Stimulated activated naive CD4-positive, alpha-beta T cell treated with Interleukin-2 at 50 U/mL for 16 hours (primary cell): ENCODE measurements at places on chromosomes 1 and 21.

- DNase-seq: no peak
These were observed 25.8 kb downstream of the PTPN14 start for GRCh38 chr1:214525535-214526019.

DNA sequence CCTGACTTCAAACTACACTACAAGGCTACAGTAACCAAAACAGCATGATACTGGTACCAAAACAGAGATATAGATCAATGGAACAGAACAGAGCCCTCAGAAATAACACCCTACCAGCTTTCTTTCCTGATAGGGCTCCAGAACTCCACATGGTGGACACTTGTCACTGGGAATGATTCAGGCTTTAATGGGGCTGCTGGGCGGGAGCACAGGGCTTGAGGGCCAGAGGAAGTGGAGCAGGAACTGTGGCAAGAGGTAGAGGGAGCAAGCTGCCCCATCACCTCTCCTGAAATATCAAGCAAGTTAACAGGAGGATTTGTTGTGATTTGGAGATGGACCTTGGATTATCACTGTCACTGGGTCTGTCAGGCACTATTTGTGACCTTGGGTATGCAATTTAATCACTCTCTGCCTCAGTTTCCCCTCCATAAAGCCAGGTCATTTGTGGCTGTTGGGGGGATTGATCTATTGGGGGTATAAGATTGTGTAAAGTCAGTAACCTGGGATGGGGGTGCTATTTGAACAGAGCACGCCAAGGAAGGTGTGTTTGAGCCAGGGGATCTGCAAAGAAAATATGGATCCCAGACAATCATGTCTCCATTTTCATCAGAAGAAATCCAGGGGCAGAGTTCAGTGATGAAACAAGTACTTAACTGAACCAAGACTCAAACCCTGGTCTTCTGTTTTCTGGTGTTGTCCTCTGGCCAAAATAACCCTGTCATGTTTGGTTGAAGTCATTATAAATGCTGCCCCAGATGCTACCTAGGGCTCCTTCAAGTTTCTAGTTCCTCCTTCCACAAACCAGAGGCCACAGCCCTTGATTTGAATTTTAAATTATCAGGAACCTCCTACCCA is 25.2 kb downstream of the ETS2 start:
- no peak for DNase-seq

- no peak for DNase-seq
These were observed 689 bp downstream of the LGR6 start for GRCh38 chr1:202194328-202194648.

DNA sequence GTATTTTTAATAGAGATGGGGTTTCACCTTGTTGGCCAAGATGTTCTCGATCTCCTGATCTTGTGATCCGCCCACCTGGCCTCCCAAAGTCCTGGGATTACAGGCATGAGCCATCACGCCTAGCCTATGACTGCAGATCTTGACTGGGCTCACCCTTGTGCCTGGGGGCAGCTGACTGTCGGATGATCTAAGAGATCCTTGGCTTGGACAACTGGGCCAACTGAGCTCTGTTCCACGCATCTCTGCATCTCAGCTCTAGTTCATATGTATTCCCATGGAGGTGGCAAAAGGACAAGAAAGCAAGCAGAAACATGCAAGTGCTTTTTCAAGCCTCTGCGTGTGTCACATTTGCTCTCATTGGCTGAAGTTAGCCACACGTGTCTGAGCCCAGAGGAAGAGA is 75.8 kb upstream of the SELENON start:
- no peak for DNase-seq

GRCh38 chr1:93686504-93687250 is 5.0 kb upstream of the BCAR3 start:
- DNase-seq: no peak

DNA sequence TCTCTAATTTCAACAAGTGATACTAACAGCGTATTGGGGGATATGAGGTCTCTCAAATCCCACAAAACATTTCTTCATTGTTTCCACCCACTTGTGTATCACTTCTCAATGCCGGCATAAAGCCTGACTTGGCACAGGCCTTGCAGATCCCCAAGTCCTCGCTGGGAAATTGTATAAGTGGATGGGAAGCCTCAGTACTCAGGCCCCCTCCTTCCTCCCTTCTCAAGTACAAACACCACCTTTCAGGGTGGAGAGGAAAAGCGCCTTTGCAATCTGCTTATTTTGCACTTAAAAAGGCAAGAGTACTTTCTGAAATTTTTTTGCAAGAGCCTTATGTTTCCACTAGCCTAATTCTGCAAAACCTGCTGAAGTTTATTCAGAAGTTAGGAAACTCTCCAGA is 25.8 kb upstream of the KLHDC8A start:
- DNase-seq: no peak

DNA sequence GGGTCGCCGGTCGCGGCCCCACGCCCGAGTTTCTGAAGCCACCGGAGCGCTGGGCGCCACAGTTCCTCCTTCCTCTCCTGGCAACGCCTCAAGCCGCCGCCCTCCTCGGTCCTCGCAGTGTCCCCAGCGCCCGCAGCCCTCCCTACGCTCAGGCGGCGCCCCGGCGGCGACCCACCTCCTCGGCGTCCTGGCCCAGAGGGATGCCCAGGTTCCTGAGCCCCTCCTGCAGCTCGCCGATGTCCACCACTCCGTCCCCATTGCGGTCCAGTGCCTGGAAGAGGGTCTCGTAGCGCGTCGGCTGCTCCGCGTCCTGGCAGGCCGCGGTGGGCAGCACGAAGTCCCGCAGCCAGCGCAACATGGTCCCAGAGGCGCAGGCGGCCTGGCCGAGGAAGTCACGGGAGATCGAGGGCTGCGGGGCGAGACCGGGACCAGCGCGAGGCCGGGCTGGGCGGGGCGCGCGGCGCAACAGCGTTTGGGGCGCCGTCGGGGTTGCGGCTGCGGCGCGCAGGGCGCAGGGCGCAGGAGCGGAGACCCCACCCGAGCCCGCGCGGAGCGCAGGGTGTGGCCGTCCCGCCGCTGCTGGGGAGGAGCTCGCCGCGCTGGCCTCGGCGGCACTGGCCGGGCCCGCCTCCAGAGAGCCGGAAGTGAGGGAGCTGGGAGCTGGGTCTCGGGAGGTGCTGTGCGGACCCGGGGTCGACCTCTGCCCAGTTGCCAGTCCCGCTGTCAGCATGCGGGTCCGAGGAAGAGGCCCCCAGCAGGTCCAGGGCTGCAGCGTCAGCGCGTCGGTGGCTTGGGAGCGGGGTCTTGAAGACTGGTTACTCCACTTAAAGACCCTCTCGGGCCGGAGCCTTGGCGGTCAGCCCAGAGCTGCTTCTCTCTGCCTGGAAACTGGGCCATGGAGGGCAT is at the start of gene SLC25A24:
SLC25A24 (minus strand) TSS at position 563 of the 906 bp plus-strand sequence; CDS start at position 358, 205 bp downstream.
- DNase-seq: peak; percentile 71

DNA sequence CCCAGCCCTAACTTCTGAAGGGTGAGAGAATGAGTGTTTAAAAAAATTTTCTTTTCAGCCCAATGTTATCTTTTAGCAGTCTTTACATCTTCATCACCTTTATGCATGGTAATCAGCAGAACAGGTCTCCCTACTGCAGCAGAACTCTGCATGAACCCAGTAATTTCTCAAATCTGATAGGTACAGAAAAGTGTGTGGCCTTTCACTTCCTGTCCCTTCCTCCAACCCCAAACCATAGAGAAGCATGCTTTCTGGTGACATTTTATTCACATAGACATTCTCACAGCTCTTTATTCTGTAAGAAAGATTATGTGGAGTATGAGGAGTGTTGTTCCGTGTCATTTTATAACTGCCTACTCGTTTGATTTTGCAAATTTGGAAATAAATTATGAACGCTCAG is 68.6 kb downstream of the RPAP2 start:
- no peak for DNase-seq

GRCh38 chr1:44484155-44484688 is 79.2 kb downstream of the RNF220 start:
- DNase-seq: no peak

DNA sequence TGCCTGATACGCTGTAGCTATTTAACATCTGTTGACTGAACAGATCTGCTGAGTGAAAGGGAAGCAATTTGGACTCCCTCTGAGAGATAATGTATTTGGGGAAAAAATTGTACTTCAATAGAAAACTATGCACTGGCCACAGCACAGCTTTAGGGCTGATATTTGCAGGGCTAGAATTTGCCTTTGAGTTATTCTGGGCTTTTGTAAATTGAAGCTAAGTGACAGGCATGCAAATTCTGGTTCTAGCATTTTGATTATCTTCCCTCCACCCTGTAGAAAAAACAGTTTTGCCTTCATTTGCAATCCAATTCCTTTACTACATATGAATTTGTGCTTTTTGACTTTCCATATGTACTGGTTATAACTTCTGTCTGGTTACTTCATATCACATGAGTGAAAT is 7.9 kb downstream of the KYAT3 start:
- DNase-seq: no peak

DNA sequence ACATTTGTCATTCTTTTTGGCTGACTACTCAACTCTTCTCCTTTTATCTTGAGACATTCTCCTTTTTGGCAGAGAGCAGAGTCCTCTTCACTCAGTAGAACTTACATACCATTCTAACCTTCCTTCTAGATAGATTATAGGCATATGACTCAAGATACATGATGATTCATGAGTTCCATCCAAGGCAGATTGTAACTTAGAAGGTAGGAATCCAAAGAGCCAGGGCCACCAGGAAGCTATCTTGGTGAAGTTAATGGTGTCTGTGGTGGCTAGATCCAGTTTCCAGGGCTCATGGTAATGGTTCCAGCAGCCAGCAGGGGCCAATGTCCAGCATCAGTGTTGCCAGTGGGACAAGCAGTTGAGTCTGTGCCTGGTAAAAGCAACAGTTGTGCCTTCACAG is 76.1 kb upstream of the KIAA0040 start:
- no peak for DNase-seq

- no peak for DNase-seq
These were observed 35.1 kb downstream of the PIGM start for GRCh38 chr1:159996653-159997052.

DNA sequence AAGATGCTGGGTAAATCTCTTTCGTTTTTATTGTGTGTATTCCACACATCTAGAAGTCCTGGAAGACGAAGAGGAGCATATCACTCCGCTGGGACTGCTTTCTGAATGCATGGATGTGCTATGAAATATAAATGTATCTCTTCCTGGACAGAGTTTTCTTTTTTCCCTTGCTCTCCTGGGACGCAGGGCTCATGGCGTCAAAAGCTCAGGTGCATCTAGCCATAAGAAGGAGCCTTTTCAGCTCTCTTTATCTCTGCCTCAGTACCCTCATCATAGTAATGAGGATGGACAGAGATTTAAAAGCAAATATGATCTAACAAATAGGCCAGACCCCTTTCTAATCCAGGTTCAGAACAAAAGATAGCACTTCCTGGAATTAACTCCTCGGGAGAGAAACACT is 27.5 kb upstream of the CASQ2 start:
- no peak for DNase-seq

GRCh38 chr1:230022666-230023380 is 44.2 kb upstream of the GALNT2 start:
- DNase-seq: no peak

- DNase-seq: no peak
These were observed 37.3 kb downstream of the MAST2 start for GRCh38 chr1:45840704-45841103.

DNA sequence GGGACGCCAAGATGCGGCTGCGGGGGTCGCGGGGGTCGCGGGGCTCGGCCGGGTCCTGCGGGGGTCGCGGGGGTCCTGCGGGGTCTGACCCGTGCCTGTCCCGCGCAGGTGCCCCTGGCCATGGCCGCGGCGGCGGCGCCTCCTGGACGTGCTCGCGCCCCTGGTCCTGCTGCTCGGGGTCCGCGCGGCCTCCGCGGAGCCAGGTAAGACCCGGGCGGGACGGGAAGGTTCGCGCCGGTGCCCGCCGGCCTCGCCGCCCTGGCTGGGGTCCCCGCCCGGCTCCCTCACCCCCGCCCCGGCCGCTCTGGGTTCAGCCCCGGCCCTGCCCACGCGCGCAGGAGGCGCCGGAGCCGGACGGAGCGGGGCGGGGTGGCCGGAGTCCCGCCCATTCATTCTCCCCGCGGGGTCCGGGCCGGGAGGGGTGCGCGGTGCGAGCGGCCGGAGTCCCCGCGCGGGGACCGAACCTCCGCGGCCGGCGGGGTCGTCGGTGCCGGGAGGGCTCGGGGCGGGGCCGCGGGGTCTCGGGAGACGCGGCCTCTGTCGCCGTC is 380 bp downstream of the COL18A1 start:
- no peak for DNase-seq

- no peak for DNase-seq
These were observed 329.5 kb upstream of the DUSP10 start for GRCh38 chr1:222071387-222071786.

DNA sequence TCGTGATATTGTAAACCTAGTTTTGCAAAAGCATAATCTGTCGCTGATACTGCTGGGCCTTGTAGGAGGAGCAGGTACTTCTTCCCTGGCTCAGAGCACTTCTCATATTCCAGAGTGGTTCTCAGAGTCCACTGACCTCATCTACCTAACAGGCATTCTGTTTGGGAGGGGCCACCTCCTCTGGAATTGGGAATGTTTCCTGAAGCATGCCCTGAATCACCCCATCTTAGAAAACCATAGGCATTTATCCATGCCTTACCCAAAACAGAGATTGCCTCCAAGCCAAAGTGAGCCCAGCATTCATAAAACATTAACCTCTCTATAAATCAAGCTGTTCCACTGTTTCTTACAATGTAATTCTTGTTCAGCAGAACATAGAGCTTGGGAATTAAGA is 35.1 kb downstream of the SLC44A3 start:
- DNase-seq: no peak

DNA sequence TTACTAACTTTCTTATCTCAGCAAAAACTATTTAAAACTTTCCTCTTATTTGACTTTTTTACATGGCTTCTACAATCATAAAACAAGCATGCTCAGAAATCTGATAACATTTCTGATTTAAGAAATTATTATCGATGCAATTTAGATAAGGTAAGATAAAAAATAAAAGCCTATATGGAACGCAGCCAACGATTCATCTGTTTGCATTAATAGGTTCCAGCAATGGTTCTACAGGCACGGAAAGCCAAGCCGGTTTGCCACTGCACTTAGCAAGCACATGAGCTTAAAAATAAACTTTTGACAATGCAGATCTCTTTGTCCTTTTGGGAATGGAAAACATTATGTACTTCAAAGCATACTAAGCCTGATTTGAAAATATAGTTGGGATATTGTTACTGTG is 77.5 kb upstream of the KCNK2 start:
- DNase-seq: no peak

GRCh38 chr1:165036403-165036802 is 320.1 kb downstream of the LMX1A start:
- DNase-seq: no peak

GRCh38 chr1:54327386-54328065 is 78.7 kb downstream of the SSBP3 start:
- DNase-seq: no peak

GRCh38 chr1:229406798-229407197 is 27.1 kb downstream of the ACTA1 start:
- DNase-seq: no peak
